Colonic mucosa (tissue), 4 donors: ENCODE measurements at places on chromosomes 5 and 9. TPM values are rescaled to one million over a fixed set of nuclear protein-coding genes. Genes with fewer than 3 reads are reported as not detected.

DNA sequence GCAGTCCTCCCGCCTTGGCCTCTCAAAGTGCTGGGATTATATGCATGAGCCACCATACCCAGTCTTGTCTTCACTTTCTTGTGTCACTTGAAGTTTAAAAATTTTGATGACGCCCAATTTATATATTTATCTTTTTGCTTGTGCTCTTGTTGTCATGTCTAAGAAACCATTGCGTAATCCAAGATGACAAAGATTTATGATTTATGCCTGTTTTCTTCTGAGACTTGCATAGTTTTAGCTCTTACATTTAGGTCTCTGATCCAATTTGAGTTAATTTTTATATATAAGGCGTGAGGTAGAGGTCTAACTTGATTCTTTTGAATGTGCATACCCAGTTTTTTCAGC lies 18.6 kb downstream of the ANKHD1 start:
- no peaks in the 10 kb centered on the region for H3K4me1 ChIP-seq
- H3K27ac ChIP-seq = no peak overlapping the region
- H3K36me3 ChIP-seq = no peaks in the 10 kb centered on the region
- no peak overlapping the region for H3K4me3 ChIP-seq

DNA sequence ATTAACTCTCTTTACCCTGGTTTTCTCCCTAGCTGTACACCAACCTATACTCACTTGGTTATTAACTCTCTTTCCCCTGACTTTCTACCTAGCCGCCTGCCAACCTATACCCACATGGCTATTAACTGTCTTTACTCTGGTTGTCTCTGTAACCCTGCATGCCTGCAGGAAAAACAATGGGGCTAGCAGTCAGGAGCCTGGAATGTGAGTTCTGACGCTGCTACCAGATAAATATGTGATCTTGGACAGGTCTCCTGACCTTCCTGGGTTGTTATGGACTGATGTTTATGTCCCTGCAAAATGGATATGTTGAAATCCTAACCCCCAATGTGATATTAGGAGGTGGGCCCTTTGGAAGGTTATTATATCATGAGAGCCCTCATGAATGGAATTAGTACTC lies 119.2 kb downstream of the SMARCA2 start:
- H3K36me3 ChIP-seq = no peaks in the 10 kb centered on the region
- H3K27ac ChIP-seq = no peak overlapping the region
- no peak overlapping the region for H3K4me3 ChIP-seq
- H3K27me3 ChIP-seq = no peaks in the 10 kb centered on the region

- no peak overlapping the region for H3K4me3 ChIP-seq
- no peaks in the 10 kb centered on the region for H3K4me1 ChIP-seq
- no peak for DNase-seq
- no peaks in the 10 kb centered on the region for H3K27me3 ChIP-seq
Observed at GRCh38 chr5:29261213-29261612, 1932.3 kb upstream of the CDH6 start.

GRCh38 chr5:100950985-100951384 lies 47.9 kb upstream of the ST8SIA4 start:
- H3K4me3 ChIP-seq = no peak overlapping the region
- no peaks in the 10 kb centered on the region for H3K36me3 ChIP-seq
- no peaks in the 10 kb centered on the region for H3K27me3 ChIP-seq
- no peak overlapping the region for H3K27ac ChIP-seq

GRCh38 chr5:178460174-178460573 lies 130.0 kb downstream of the COL23A1 start:
- no peaks in the 10 kb centered on the region for H3K4me1 ChIP-seq
- H3K27me3 ChIP-seq = no peaks in the 10 kb centered on the region
- no peaks in the 10 kb centered on the region for H3K36me3 ChIP-seq
- no peak overlapping the region for H3K27ac ChIP-seq

DNA sequence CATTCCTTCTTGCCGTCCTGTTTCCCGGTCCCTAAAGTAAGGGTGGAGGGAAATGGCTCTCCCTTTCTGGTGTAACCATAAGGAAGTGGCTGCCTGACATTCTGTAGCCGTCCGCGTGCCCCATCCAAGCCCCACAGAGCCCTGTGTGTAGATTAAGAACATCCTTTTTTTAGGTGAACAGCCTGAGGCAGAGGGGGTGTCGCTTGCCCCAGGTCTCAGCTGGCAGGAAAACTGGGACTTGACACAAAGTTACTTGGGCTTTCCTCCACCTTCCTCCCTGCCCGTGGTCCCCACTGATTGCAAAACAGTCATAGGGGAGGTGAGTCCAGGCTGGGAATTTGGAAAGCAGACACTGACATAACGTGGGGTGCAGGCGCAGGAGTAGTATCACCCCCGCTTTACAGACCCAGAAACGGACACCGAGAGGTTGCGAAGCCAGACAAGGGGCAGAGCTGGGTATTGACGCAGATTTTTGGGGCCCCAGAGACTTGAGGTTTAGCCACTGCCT lies 22.8 kb downstream of the C9orf50 start:
- peaks cover 5% of the 10 kb centered on the region for H3K4me1 ChIP-seq
- H3K27me3 ChIP-seq = no peaks in the 10 kb centered on the region
- H3K36me3 ChIP-seq = no peaks in the 10 kb centered on the region
- H3K27ac ChIP-seq = peak overlapping the region; percentile 79
- peak overlapping the region; percentile 34 for H3K4me3 ChIP-seq

GRCh38 chr5:83401122-83401731 lies 70.3 kb upstream of the VCAN start:
- DNase-seq = no peak
- H3K27me3 ChIP-seq = no peaks in the 10 kb centered on the region
- H3K4me1 ChIP-seq = no peaks in the 10 kb centered on the region
- no peak overlapping the region for H3K27ac ChIP-seq
- no peak overlapping the region for H3K4me3 ChIP-seq

GRCh38 chr9:111599955-111600343 lies 502 bp upstream of the PTGR1 start:
- no peaks in the 10 kb centered on the region for H3K36me3 ChIP-seq
- peak overlapping the region; percentile 63 for H3K4me3 ChIP-seq
- DNase-seq = no peak
- no peaks in the 10 kb centered on the region for H3K27me3 ChIP-seq
- H3K27ac ChIP-seq = peak overlapping the region; percentile 81
- no peaks in the 10 kb centered on the region for H3K4me1 ChIP-seq

DNA sequence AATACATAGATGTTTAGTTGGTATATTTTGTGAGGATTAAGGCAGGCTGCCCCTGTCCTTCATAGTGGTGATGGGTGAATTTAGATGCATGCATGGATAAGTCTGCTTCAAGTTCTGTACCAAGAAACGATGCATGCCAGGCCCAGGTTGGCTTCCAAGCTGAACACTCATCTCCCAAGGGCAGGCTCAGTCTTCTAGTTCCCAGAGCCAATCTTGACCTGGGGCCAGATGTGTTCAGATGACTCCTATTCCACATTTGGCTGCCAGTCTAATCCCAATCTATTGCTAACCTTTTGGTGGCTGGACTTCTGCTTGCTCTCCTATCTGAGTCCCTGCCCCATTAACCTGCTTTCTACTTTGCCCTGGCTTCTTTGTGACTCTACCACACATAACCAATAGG lies 18.5 kb upstream of the SNAPC3 start:
- H3K36me3 ChIP-seq = no peaks in the 10 kb centered on the region
- no peak overlapping the region for H3K27ac ChIP-seq
- no peak for DNase-seq
- H3K4me1 ChIP-seq = no peaks in the 10 kb centered on the region
- no peak overlapping the region for H3K4me3 ChIP-seq

The KCNV2 gene
- not detected for total RNA-seq

The SCGB3A2 gene
- total RNA-seq = 0.67 TPM

The TMEM203 gene
- 43.5 TPM for total RNA-seq

The RARS1 gene
- total RNA-seq = 61.8 TPM

The SLC36A1 gene
- 20.2 TPM for total RNA-seq
